Stimulated activated CD4-positive, alpha-beta T cell treated with anti-CD3 and anti-CD28 coated beads, Interleukin-1b, Interleukin-23, amount 100 ng/mL, for 1 hour (primary cell): ENCODE measurements at places on chromosomes 5 and 9.

GRCh38 chr9:97853844-97854695 is 1.0 kb downstream of the FOXE1 start:
- peak; percentile 30 for DNase-seq

GRCh38 chr5:32507738-32508434 is 63.3 kb upstream of the ZFR start:
- no peak for DNase-seq

GRCh38 chr5:6484899-6485298 is 36.2 kb downstream of the UBE2QL1 start:
- no peak for DNase-seq

GRCh38 chr9:4086119-4087090 is 213.5 kb downstream of the GLIS3 start:
- no peak for DNase-seq

GRCh38 chr5:75616971-75617621 is 5.8 kb downstream of the ANKDD1B start:
- DNase-seq = no peak

DNA sequence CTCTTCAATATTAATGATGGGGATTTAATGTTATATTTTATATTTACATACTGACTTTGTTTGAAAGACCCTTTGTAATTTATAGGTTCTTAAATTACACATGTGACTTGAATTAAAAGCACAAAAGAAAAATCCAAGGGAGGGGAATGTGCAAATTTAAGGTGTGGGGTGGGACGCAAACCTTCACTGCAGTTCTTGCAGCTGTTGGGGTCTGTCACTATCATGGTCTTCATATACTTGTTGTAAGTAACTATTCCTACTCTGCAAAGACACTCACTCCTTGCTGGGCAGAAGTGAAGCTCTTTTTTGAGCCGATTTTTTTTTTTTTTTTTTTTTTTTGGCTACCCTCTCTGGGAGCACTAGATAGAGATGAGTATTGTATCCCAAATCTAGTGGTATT is 505.3 kb downstream of the ARHGEF28 start:
- no peak for DNase-seq

DNA sequence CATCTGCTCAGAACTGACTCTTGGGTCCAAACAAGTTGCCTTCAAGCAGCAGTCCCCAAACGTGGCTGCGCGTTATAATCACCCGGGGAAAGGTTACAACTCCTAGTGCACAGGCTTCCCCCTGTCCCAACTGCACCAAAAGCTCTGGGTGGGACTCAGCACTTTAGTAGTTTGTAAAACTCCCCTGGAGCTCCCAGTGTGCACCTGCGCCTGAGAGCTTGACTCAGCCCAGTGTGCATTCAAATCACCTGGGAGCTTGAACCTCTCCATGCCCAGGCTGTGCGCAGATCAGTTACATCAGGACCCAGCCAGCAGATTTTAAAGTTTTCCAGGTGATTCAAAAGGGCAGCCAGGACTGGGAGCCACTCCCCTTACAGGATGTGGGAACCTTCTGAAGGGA is 151.4 kb downstream of the COL23A1 start:
- DNase-seq = no peak

- DNase-seq = no peak
Measured at GRCh38 chr5:949815-950560, 57.3 kb downstream of the TRIP13 start.

DNA sequence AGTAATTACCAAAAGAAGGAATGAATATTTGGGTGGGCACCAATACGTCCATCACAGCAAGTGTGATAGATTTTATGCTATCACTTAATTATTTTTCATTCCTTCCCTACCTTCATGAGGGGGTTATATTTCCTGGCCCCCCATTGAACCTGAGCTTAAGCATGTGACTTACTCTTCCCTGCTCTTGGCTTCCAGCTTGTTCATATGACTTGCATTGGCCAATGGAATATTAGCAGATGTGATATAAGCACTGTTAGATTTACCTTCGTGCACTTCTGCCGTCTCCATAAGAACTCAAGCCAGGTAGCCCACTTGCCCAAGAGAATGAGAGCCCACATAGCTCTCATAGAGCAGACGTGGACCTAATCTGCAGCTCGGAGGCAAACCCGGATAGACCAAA is 99.1 kb upstream of the SMARCA2 start:
- DNase-seq = no peak

GRCh38 chr5:10538103-10538788 is 25.6 kb upstream of the ANKRD33B start:
- DNase-seq = no peak

- DNase-seq = no peak
Measured at GRCh38 chr9:19496321-19497050, 87.7 kb downstream of the ACER2 start.

DNA sequence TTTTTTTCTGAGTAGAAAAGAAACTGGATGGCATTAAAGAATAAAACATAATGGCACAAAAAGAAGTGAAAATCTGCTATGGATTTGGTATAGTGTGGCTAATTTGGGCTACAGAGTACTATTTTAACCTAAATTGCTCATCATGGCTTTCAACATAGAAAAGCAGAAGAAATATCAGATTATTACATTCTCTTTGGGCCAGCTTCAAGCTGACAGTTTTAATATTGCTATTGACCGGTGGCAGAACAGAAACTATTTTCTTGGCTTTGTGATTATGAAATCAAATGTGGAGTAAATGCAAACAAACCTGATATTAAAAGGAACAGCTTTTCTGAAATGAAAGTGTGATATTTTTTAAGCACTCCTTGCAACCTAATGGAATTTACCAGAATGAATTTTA is 301.5 kb downstream of the EPB41L4A start:
- DNase-seq = no peak

- DNase-seq = no peak
Measured at GRCh38 chr9:125950880-125951471, 203.8 kb downstream of the PBX3 start.

- DNase-seq = no peak
Measured at GRCh38 chr5:20572614-20573013, 584.6 kb upstream of the CDH18 start.

- no peak for DNase-seq
Measured at GRCh38 chr5:158261674-158262367, 402.9 kb upstream of the CLINT1 start.

- no peak for DNase-seq
Measured at GRCh38 chr9:74557571-74557970, 60.4 kb downstream of the RORB start.
